ENCODE measurements at places on chromosomes 7 and 10. TPM values are rescaled to one million over a fixed set of nuclear protein-coding genes. Genes with fewer than 3 reads are reported as not detected.

The PTPRZ1 gene
- total RNA-seq = 0.10 TPM

The TMEM139 gene
- 6.6 TPM for total RNA-seq

DNA sequence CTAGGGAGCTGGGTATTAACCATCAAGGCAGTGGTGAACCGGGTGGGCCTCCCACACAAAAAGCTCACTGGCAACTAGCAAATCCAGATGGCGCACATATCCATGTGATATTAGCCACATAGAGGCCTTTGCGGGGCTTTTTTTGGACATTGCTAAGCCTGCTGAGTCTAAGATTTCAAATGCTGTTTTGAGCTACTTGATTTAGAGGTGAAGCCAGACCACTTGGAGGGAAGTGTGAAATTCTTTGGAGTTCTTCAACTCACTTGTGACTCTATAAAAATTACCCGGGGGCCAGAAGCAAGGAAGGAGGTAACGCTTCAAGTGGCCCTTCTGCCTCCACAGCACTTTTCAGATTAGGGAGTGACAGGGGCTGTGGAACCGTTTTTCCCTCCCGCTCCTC is 619.8 kb upstream of the GALNT17 start:
- peak overlapping the region; percentile 11 for H3K27ac ChIP-seq
- no peaks in the 10 kb centered on the region for H3K36me3 ChIP-seq
- peak; percentile 46 for DNase-seq
- H3K4me1 ChIP-seq = peaks cover 8% of the 10 kb centered on the region
- H3K27me3 ChIP-seq = no peaks in the 10 kb centered on the region

GRCh38 chr10:114613237-114613979 is 44.7 kb downstream of the ABLIM1 start:
- H3K27me3 ChIP-seq = no peaks in the 10 kb centered on the region
- peaks cover 19% of the 10 kb centered on the region for H3K4me1 ChIP-seq
- no peak for DNase-seq

The SCART1 gene
- 3.8 TPM for total RNA-seq

GRCh38 chr7:69903410-69903809 is 305.1 kb downstream of the AUTS2 start:
- no peaks in the 10 kb centered on the region for H3K27me3 ChIP-seq
- H3K4me1 ChIP-seq = no peaks in the 10 kb centered on the region
- no peaks in the 10 kb centered on the region for H3K36me3 ChIP-seq
- H3K4me3 ChIP-seq = no peak overlapping the region

- H3K4me1 ChIP-seq = no peaks in the 10 kb centered on the region
- H3K27me3 ChIP-seq = no peaks in the 10 kb centered on the region
- no peak overlapping the region for H3K27ac ChIP-seq
- no peak for DNase-seq
Observed at GRCh38 chr10:112131996-112132395, 51.6 kb downstream of the GPAM start.

DNA sequence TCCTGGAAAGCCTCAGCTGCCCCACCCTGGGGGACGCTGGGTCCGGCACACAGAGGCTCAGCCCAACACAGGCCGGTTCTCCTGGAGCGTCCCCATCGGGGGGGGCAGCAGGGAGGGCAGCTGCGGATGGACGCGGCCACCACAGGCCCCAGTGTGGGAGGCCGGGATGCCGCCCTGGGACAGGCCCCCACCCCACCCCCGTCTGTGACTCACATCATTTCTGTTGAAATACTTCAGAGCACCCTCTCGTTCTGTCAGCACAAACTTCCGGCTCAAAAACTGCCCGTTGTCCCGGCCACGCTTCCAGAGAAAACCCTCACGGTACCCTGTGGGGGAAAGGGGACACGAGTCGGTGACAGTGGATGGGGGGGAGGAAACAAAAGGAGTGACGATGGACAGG is 28.5 kb downstream of the GET4 start:
- H3K4me3 ChIP-seq = no peak overlapping the region
- DNase-seq = no peak
- no peaks in the 10 kb centered on the region for H3K27me3 ChIP-seq
- peaks cover 11% of the 10 kb centered on the region for H3K4me1 ChIP-seq
- H3K27ac ChIP-seq = no peak overlapping the region

DNA sequence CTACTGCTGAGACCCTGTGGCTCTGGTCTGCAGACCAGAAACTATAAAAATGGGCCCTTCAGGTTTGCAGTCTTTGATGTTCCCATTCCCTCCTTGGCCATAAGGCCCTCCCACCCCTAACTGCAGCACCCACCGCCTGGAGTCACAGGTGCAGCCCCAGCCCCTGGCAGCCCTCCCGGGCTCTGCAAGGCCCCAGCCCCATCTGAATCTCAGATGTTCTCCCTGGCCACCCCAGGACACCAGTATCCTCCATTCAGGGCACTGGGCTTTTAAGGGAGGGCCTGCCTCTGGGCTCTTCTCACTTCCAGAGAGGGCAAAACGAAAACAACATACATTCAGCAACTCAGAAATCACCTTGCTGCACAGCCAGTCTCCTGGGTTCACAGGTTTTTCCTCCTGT is 107.7 kb upstream of the RET start:
- H3K4me1 ChIP-seq = no peaks in the 10 kb centered on the region
- no peaks in the 10 kb centered on the region for H3K27me3 ChIP-seq
- DNase-seq = no peak
- H3K27ac ChIP-seq = no peak overlapping the region

DNA sequence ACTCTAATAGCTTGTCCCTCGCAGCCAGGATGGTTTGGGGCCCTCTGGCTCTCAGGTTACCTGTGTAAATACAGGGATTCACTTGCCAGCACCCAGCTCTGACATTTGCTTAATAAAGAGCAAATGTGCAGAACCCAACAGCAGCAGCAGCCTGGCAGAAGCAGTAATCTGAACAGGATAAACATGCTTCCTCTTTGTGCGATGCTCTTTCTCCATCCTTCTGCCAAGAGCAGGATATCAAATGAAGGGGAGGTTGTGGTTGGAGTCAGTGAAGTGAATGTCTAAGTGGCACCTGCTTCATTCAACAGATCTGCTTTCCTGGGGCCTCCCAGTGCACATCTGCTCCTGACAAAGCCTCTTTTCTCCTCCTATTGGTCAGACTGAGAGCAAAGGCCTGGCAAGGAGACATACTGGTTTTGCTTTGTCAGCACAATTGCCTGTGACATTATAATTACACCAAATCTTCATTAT is 130.3 kb downstream of the NRF1 start:
- H3K27me3 ChIP-seq = no peaks in the 10 kb centered on the region
- H3K27ac ChIP-seq = no peak overlapping the region
- H3K4me3 ChIP-seq = no peak overlapping the region
- H3K4me1 ChIP-seq = peaks cover 5% of the 10 kb centered on the region
- H3K36me3 ChIP-seq = no peaks in the 10 kb centered on the region

- H3K4me1 ChIP-seq = peaks cover 6% of the 10 kb centered on the region
- H3K27ac ChIP-seq = no peak overlapping the region
- H3K36me3 ChIP-seq = no peaks in the 10 kb centered on the region
- no peak overlapping the region for H3K4me3 ChIP-seq
Observed at GRCh38 chr7:74275401-74275881, 13.8 kb upstream of the CLIP2 start.

The KCNMA1 gene
- total RNA-seq = 2.5 TPM

The INSYN2A gene
- total RNA-seq = not detected

DNA sequence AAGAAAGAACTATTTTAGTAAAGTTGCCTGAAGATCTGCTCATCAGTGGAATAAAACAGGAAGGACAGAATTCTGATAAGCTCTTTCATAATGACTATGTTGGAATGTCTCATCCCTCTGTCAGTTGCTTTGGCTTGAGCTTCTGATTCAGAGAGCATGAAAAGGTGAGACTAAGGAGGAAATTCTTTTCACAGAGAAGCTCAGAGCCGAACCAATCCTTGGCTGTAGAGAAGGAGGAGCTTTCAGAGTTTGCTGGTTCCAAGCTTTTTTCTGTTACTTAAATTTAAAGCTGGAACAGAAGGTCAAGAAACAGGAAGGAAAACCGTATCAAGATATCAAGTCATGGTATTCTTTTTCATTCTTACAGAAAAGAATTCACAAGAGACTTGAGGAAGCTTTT is 24.0 kb downstream of the GSTO2 start:
- no peak overlapping the region for H3K4me3 ChIP-seq
- peaks cover 6% of the 10 kb centered on the region for H3K4me1 ChIP-seq
- no peak overlapping the region for H3K27ac ChIP-seq
- no peak for DNase-seq
- H3K36me3 ChIP-seq = no peaks in the 10 kb centered on the region

DNA sequence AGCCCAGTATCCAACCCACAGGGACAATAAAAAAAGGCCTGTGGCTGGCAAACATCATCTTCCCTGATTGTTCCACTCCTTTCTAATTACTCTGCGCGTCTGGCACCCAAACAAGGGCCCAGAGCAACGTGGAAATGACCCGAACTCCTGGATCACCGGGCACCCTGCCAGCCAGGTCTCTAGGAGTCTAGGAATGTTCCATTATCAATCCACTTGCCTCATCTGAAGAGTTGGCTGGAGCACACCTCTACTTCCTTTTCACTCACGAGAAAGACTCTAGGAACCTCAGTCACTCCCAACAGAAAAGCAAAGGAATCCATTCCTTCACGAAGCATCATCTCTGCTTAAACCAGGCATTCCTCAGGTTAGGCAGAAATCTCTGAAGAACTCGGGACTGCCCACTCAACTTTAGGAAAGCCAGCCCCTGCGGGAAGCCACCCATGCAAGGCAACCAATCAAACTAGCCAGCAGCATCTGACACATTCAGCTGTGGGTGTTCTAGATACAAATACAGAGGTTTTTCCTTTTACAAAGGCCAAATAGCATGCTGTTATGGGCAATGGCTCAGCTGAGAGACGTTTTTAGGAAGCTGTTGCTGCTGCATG is 37.7 kb downstream of the ATXN7L1 start:
- H3K4me1 ChIP-seq = peaks cover 18% of the 10 kb centered on the region
- H3K4me3 ChIP-seq = no peak overlapping the region
- DNase-seq = peak; percentile 86
- H3K36me3 ChIP-seq = no peaks in the 10 kb centered on the region

GRCh38 chr10:45422207-45422865 is 48.3 kb downstream of the ALOX5 start:
- H3K27ac ChIP-seq = no peak overlapping the region
- peaks cover 12% of the 10 kb centered on the region for H3K4me1 ChIP-seq
- DNase-seq = no peak
- H3K27me3 ChIP-seq = no peaks in the 10 kb centered on the region
- H3K4me3 ChIP-seq = no peak overlapping the region

The ABLIM1 gene
- 225 TPM for total RNA-seq

The LEP gene
- 0.11 TPM for total RNA-seq

The NACAD gene
- total RNA-seq = 2.3 TPM

- no peak overlapping the region for H3K27ac ChIP-seq
- no peak for DNase-seq
- H3K36me3 ChIP-seq = no peaks in the 10 kb centered on the region
- H3K4me3 ChIP-seq = no peak overlapping the region
- H3K4me1 ChIP-seq = no peaks in the 10 kb centered on the region
Observed at GRCh38 chr10:92829042-92829785, 19.1 kb upstream of the EXOC6 start.

DNA sequence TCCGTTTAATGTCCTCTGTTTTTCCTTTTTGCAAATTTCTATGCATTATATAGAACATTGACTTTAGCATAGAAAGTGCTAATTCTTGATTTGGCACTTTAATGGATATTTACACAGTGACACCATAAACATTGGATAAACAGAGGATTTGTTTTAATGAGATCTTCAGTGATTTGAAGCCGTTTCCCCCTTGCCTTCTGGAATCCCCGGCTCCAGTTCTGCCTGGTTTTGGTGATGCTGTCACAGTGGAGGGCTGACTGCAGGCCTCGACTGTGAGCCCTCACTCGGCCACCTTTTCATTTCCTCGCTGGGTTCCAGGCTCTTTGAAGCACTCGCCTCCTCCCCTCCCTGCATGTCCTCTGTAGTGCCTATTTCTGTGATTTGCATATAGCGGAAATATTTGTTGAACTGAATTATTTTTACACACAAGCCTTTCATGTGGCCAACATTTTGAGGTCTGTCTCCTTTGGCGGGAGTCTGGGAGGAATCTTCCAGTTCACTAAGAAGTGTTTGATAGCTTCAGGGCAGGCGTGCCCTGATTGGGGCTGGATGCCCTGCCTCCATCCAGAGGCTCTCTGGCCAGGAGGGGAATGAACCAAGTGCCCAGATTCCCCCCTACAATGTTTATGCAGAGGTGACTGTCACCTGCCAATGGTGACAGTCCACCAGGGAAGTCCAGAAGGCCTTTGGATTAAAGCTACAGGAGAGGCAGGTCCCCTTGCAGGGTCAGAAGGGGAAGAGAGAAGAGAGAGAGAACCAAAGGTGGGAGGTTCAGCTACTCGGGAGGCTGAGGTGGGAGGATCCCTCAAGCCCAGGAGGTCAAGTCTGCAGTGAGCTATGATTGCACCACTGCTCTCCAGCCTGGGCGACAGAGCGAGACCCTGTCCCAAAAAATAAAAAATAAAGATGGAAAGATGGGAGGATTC is 67.5 kb downstream of the CUX1 start:
- H3K4me1 ChIP-seq = peaks cover 38% of the 10 kb centered on the region
- H3K27ac ChIP-seq = peak overlapping the region; percentile 57
- H3K36me3 ChIP-seq = no peaks in the 10 kb centered on the region
- no peak for DNase-seq
- H3K4me3 ChIP-seq = no peak overlapping the region

GRCh38 chr7:37532636-37533035 is 84.0 kb upstream of the ELMO1 start:
- no peak overlapping the region for H3K4me3 ChIP-seq
- DNase-seq = no peak
- no peaks in the 10 kb centered on the region for H3K27me3 ChIP-seq
- H3K36me3 ChIP-seq = no peaks in the 10 kb centered on the region
- no peak overlapping the region for H3K27ac ChIP-seq

DNA sequence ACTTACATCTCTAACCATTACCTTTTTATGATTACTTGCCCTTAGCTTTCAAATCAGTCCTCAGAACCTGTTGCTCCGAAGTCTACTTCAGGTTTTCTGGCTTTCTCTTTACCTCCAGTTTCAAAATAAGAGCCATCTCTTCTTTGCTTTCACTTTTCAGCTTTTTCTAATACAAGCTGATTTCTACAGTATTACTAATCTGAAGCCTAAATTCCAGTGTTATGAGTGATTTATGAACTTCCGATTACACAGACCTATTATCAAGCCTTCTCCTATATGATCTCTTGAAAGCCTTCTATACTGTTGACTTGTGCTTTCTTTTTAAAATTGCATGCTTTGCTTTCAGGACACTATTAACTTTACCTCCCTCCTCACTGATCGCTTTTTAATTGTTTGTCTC is 1307.8 kb upstream of the CELF2 start:
- H3K4me1 ChIP-seq = no peaks in the 10 kb centered on the region
- H3K4me3 ChIP-seq = no peak overlapping the region
- no peak overlapping the region for H3K27ac ChIP-seq
- no peaks in the 10 kb centered on the region for H3K27me3 ChIP-seq

DNA sequence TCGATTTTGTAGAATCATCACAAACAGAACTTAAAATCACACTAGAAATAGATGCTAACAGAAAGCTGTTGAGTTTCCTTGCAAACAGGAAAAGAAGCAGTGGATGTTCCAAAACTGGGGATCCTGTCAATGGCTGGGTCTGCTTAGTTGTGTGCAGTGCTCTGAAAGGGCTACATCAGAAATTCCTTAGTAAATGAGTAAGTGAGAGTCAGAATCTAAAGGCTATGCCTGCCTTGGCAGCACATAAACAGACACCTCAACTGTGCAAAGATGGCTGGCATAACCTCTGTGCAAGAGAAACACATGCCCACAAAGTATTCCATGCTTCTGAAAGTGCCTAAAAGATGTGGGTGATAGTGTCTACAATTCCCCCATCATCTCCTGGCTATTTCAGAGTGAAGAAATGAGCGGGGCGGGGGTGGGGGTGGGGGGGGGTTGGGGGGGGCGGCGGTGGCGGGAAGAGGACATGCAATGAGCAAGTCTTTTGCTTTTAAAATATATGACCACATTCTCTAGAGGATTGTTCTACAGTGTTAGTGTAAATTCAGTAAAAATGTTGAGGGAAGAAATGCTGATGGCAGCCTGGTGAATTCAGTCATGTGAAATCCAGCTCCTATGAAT is 138.1 kb upstream of the LAMB4 start:
- no peak for DNase-seq
- no peak overlapping the region for H3K4me3 ChIP-seq

The RBM48 gene
- 12.7 TPM for total RNA-seq

The SLC26A4 gene
- 299 TPM for total RNA-seq
